ENCODE measurements at places on chromosomes 2 and 18.
A peak's percentile ranks its signal among the peaks of the same experiment; 100 is the strongest.

GRCh38 chr2:135490376-135490775, 40.6 kb downstream of the ZRANB3 start:
- no peak for DNase-seq

DNA sequence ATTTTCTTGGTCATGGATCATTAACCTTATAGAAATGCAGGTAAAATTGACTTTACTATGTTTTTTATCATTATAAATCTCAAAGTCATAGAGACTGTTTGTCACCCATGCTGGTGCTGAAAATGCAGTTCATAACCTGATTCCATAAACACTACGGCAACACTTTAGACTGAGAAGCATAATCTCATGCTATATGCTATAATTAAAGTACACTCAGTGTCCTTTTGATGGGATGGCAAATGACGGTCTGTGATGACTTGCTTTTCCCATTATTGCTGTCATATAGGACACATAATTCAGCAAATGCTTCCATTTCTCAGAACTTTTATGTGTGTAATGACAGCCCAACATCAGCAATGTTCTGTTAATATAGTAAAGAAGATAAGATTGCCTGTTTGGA, 162.9 kb downstream of the CD226 start:
- no peak for DNase-seq

DNA sequence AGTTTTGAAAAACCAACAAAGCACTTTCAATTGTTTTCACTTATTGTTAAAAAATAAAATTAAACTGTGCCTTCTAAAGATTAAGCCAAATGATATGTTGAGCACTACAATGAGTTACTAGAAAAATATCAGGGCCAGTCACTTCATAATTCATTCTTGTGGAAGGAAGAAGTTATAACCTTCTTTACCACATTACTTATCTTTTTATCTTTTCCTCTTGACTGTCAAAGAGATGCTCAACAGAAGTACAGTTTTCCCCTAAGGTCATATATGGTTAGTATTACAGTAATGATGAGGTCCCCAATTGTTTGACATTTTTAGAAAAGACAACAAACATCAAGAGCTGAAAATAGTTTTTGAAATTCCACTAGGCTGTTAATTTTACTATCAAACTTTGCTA, 9.4 kb downstream of the PELI1 start:
- DNase-seq, result no peak

DNA sequence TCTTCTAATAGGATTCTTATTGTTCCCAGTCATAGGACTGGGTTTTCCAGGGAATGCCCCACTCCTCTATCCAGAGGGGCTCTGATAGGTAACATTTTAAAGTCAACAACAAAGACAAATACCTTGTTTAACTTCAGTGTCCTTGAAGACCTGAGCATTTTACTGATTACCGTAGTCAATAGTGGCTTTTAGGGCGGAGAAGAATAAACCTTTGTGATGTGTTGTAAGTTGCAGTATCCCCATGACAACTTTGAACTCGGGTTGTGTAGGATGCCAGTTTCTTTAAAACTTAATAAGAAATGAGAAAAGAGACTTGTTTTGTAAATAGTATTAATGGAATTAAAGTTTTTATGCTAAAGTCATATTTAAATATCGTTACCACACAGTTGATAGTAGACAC, 6.0 kb downstream of the GATA6 start:
- DNase-seq, result no peak

GRCh38 chr2:55636831-55637230, 19.4 kb upstream of the PPP4R3B start:
- DNase-seq, result no peak

GRCh38 chr2:86700690-86701089, 19.4 kb upstream of the RMND5A start:
- DNase-seq, result no peak

- peak; percentile 64 for DNase-seq
Measured at GRCh38 chr2:33272001-33272400, 204.4 kb upstream of the RASGRP3 start.

DNA sequence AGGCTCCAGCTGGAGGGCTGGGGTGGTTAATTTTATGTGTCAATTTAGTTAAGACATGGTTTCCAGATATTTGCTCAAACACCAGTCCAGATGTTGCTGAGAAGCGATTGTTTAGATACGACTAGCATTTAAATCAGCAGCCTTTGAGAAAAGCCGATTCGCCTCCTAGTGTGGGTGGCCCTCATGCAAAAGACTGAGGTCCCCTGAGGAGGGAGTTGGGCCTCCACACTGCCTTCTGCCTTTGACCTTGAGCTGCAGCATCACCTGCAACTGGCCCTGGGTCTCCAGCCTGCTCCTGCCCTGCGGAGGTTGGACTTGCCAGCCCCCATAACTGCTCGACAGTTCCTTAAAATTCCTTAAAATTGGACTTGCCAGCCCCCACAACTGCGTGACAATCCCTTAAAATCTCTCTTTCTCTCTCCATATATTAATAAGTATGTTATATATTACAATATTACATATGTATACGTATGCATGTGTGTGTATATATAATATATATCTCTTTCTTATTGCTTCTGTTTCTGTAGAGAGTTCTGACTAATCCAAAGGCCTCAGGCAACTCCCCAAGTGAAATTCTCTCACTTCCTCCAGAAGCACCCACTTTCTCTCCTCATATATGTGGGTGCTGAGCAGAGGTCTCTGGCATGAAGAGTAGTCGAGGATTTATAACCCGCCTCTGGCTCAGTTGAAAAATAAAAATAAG, 14.4 kb downstream of the FBLN7 start:
- no peak for DNase-seq

- DNase-seq, result no peak
Measured at GRCh38 chr2:23745068-23745725, 181.7 kb downstream of the ATAD2B start.

DNA sequence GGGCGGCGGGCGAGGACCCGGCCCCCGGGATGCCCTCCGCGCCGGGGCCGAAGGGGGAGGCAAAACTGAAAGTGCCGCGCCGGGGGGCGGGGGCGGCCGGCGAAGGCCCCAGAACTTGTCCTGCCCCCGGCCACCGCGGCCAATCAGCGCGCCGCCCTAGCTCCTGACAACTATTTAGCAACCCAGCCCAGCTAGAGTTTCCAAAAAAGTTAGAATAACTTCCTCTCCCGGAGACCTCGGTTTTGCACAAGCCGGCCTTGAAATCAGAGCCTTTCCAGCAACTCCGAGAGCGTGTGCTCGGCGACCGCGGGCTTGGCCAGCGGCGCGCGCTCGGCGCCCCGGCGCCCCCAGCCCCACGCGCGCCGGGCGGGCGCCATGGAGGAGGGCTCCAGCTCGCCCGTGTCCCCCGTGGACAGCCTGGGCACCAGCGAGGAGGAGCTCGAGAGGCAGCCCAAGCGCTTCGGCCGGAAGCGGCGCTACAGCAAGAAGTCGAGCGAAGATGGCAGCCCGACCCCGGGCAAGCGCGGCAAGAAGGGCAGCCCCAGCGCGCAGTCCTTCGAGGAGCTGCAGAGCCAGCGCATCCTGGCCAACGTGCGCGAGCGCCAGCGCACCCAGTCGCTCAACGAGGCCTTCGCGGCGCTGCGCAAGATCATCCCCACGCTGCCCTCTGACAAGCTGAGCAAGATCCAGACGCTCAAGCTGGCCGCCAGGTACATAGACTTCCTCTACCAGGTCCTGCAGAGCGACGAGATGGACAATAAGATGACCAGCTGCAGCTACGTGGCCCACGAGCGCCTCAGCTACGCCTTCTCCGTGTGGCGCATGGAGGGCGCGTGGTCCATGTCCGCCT, at the start of gene TWIST2:
TSS of gene TWIST2 (plus strand) at position 245 of the 850 bp plus-strand sequence. CDS start at position 376, 131 bp downstream.
- no peak for DNase-seq

GRCh38 chr18:54278615-54279014, 9.3 kb downstream of the POLI start:
- DNase-seq, result no peak

GRCh38 chr2:189723192-189723591, 39.4 kb downstream of the OSGEPL1 start:
- no peak for DNase-seq

DNA sequence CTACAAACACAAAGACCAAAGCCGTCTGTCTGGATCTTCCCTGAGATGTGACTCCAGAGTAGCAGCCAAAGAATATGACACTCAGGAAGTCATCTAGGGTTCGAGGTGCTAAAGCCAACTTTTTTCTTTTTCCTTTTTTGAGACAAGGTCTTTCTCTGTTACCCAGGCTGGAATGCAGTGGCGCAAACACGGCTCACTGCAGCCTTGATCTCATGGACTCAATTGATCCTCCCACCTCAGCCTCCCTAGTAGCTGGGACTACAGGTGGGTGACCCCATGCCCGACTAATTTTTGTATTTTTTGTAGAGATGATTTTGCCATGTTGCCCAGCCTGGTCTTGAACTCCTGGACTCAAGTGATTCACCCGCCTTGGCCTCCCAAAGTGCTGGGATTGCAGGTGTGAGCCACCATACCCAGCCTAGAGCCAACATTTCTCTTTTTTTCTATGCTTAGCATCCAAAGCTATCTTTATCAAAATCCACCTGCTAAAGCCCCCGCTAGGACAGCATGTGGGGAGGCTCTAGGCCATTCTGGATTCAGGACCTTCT, 92.8 kb downstream of the TMEM17 start:
- no peak for DNase-seq

GRCh38 chr2:212538305-212539071, at the start of gene ERBB4:
Gene ERBB4 (minus strand): TSS chr2:212538802. CDS start chr2:212538530, 272 bp downstream.
- DNase-seq, result no peak

GRCh38 chr2:601387-601698, 75.9 kb downstream of the TMEM18 start:
- no peak for DNase-seq

- no peak for DNase-seq
Measured at GRCh38 chr2:26730549-26731344, 33.3 kb upstream of the SLC35F6 start.

DNA sequence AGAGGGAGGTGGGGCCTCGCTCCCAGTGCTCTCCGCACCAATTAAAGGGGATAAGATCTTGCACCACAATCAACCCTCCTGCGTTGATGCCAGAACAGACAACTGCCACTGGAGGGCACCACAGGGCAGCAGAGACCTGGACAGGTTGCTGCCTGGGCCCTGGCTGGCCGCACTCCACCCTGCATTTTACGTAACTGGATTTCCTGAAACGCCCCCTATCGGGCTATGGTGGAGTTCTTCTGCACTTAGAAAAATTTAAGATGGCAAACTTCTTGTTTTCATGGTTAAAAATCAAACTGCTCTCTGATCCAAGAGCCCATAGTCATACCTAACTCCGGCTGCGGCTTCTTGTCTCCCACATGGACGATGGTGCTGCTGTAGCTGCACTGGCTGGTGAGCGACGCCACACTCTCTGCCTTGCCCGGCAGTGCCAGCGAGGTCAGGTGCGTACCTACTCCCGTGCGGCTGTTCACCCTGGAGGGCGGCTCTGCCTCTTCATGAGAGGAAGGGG, 16.8 kb upstream of the HES6 start:
- peak; percentile 26 for DNase-seq

- DNase-seq, result no peak
Measured at GRCh38 chr18:508835-509234, 8.3 kb upstream of the COLEC12 start.

GRCh38 chr18:3690764-3691066, 240.7 kb downstream of the TGIF1 start:
- DNase-seq, result no peak

GRCh38 chr18:33611525-33612135, 33.6 kb downstream of the ASXL3 start:
- no peak for DNase-seq

DNA sequence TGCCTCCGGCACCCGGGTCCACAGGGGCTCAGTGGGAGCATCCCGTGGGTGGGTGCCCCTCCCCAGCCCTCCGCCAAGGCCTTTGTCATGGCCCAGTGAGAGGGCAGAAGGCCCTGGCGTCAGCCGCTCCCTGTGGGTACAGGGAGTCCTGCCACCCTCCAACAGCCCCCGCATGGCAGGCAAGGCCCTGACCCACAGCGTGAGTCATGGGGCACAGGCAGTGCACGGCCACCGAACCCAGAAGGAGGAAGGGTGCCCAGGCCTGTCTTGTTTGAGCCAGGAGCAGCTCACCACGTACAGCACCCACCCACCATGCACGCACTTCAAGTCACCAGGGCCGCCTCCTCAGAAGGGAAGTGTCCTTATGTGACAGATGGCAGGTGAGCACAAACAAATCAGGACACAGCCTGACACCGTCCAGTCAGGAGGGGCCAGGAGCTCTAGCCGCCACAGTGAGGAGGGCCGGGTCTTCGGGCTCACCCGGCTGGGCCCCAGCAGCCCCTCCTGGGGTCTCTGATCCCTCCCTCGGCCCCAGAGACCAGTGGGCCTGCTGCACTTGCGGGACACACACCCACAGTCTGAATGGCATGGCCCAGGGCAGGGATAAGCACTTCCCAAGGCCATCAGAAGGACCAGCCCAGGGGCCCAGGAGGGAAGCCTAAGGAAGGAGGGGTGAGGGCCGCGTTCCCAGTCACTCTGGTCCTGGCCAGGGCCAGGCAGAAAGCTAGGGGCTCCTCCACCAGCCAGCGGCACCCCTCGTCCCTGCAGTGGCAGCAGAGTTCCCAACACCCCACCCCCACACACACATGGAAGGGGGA, 25.8 kb downstream of the BIN1 start:
- no peak for DNase-seq

DNA sequence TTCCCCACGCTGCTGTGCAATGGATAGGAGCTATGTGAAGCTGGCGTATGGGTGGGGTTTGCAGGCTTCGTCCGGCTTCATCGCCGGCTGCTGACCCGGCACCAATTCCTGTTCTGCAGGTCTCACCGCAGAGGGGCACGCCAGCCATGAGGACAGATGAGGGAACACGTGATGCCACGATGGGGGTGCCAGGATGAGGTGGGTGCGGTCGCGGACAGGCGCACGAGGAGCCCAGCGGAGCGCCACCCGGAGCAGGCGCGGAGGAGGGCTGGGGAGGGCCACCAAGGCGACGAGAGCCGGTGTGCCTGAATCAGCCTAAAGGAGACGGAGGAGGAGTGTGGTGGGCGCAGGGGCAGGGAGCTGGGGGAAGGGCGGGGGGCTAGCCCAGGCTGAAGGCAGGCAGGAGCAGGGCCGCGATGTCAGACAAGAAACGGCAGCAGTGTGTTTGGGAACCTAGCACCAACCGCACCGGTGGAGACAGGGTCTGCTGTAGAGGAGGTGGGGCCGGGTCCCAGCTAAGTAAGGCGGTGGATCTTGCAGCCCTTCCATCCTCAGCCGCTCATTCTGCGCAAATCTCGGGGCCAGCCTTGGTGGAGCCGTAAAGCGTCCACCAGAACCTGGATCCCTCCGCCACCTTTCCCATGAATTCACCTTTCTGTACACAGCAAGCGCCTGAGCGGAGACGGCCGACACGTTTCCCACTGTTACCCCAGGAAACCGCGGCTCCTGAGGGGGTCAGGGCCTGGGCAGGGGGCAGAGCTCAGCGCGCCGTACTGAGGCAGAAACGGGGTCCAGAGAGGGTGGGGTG, 17.0 kb upstream of the CD8A start:
- DNase-seq, result no peak

- DNase-seq, result no peak
Measured at GRCh38 chr2:10043256-10043905, at the start of gene KLF11. Gene KLF11 (plus strand): TSS chr2:10043550. CDS start chr2:10043717, 167 bp downstream.

DNA sequence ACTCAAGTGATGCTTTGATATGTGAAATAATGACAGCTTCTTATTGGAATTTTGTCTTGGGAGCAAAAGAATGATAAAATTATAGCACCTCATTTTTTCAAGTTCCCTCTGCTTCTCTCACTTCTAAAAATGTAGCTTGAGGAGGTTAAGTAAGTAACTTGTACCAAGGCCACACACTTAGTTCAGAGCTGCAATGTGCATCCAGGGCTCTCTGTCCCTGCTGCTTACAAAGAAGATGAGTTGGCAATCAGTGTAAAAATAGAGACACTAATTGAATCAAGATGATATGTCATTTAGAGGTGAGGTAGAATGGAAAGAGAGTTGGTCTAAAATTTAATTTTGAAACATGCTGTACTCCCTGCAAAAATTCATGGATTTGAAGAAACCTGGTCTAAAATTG, 312.0 kb upstream of the TNP1 start:
- DNase-seq, result no peak
